CD4-positive, alpha-beta T cell (primary cell): ENCODE measurements at places on chromosomes 5 and 9.

GRCh38 chr5:11903614-11904264 lies 507 bp downstream of the CTNND2 start:
- DNase-seq: peak; percentile 8

DNA sequence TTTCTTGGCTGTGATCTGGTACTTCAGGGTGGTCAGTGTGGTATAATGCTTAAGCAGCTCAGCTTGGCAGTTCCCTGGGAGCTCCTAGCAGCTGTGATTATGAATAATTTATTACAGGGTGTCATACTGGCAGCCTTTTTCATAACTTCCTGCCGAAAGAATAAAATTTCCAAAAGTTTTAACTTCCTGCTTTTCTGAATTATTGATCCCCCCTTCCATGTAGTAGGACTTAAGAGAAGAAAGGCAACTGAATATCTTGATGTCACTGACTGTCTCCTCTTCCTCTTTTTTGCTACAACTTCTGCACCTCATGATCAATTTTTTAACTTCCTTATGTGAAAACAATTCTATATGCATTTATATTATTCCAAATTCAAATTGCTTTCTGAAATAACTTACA lies 74.3 kb upstream of the SPEF2 start:
- DNase-seq: no peak

- no peak for DNase-seq
Observed at GRCh38 chr5:68024426-68024825, 191.1 kb upstream of the PIK3R1 start.

- DNase-seq: no peak
Observed at GRCh38 chr5:139805545-139805944, 9.9 kb downstream of the PSD2 start.

GRCh38 chr5:59282726-59283125 lies 610.8 kb downstream of the PDE4D start:
- no peak for DNase-seq

DNA sequence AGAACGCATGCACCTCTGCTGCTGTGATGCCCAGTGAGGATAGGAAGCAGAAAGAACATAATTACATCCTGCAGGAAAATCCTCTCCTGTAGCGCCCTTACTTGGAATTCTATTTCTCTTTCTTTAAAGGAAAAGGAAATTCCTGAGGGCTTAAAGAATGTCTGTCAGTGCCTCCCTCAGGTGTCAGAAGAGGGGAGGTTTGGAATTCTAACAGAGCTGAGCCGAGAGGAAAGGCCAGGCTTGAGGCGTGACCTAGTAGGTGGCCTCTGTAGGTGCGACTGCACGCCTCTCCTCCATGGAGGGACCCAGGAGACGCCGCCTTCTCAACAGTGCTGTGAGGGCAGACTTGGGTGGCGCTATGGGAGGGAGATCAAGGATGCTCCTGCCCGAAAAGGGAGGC lies 55.9 kb upstream of the ERCC6L2 start:
- no peak for DNase-seq

DNA sequence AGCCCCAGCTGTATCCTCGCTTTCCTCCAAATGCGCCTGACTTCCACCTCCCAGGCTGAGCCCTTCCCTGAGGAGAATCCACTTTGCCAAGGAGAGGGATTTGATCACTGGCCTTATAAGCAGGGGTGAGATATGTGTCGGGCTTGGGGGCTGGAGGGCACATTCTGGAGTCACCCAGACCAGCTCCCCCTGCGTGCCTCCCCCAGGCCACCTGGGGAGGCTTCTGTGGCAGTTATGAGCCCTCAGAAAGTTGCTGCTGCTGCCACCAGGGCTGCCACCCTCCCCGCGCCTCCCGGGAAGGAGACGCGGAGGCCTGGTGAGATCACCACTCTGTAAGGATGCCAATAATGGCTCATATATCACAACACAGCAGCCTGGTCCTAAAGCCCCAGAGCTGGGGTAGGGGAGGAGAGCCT lies 211.5 kb downstream of the PAPPA start:
- no peak for DNase-seq

DNA sequence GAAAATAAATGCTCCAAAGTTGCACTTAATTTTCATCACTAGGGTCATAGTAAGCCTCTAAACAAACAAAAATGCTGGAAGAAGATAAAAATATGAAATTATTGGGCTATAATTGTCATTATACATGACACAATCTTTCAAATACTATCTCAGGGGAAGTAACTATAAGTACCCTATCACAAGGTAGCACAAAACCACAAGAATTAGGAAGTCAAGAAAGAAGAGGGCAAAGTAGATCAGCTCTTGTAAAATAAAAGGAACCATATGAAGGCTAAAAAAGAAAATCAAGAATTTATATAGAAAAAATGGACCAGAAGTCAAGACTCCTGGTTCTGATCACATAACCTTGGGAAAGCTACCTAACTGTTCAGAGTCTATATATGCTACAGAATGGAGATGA lies 48.1 kb downstream of the DIAPH1 start:
- DNase-seq: no peak

DNA sequence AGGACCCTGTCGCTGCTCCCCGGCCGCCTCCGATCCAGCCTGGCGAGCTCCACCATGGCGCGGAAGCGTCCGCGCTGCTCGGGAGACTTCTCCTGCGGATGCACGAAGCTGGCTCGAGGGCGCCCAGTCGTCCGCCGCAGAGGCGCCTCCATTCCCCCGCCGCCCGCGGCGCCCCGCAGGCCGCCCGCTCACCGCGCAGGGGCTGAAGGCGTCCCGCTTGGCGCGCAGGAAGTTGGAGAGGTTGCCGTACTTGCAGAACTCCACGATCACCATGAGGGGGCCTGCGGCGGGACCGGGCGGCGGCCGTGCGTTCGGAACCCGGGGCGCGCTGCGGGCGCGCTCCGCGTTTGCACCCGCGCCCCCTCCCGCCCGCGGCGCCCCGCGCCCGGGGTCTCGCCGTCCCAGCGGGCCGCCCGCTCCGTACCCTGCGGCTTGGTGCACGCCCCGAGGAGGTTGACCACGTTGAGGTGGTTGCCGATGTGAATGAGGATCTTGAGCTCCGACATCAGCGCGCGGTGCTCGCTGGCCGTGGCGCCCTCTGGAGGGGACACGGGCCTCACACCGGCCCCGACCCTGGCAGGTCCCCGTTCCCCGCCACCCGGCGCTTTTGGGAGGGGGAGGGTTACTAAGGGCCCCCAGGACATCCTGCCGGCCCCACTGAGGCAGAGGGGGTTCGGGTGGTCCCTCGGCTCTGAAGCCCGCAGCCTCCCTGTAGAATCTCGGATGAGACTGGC lies 27.7 kb upstream of the SCGB3A1 start:
- no peak for DNase-seq

- DNase-seq: no peak
Observed at GRCh38 chr9:68547417-68547816, 6.7 kb upstream of the TMEM252 start.

DNA sequence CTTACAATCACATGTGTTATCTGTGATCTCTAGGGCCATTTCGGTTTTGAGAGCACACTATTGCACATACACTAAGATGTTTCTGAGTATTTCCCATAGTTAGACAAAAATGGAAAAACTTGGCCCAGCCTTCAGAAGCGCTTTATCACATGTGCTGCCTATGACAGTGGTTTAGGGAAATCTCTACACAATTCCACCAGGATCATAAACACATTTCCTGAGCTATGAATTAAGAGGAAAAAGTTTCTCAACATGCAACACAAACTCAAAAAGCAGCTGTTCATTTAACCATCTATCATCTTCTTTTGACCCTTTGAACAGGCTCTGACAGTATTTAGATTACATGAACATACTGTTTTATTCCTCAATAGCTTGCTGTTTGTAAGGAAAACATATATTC lies 15.1 kb downstream of the FGF1 start:
- DNase-seq: no peak

- no peak for DNase-seq
Observed at GRCh38 chr5:135593886-135594285, 15.1 kb upstream of the CXCL14 start.
